Fibroblast of skin of scalp (primary cell): ENCODE measurements at places on chromosomes 1 and 21.

- DNase-seq, result no peak
These were observed 105.6 kb upstream of the SLC44A3 start for GRCh38 chr1:94714552-94714951.

DNA sequence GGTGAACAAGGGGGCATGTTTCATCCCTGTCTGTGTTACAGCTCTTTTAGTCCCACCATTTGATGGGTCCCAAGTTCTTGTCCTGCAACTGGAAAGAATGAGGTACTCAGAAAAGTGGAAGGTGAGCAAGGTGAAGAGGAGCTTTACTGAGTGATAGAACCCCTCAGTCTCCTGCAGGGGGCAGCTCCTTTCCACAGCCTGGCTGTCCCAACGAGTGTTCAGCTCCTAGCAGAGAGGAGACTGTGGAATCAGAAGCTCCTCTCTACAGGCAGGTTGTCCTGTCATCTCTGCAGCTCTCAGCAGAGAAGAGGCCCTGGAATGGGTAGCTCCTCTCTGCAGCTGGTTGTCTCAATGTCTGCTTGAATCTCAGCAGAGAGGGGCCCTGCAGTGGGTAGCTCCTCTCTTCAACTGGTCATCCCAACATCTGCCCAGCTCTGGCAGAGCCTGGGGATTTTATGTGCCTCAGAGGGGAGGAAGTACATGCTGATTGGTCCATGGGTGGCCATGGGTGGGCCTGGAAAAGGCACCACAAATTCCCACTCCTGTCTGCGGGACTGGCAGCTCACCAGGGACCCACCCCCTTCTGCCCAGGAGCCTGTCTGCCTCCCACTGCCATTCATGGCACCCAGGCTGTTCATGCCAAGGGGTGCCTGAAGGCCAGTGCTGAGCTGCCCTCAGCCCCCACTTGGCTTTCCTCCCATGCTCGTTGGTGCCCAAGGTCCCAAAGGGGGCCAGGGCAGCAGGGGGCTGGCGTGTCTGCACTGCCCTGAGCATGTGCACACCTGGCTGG, 25.7 kb downstream of the LDLRAD1 start:
- no peak for DNase-seq

- DNase-seq, result peak; percentile 7
These were observed 106.7 kb upstream of the C21orf91 start for GRCh38 chr21:17925899-17926298.

GRCh38 chr1:232484856-232485255, 145.1 kb downstream of the SIPA1L2 start:
- DNase-seq, result no peak

- DNase-seq, result no peak
These were observed 68.9 kb downstream of the DMAP1 start for GRCh38 chr1:44281962-44282703.

- DNase-seq, result no peak
These were observed 168.3 kb upstream of the SGIP1 start for GRCh38 chr1:66365635-66366034.
